ENCODE measurements at places on chromosomes 4 and X. TPM values are rescaled to one million over a fixed set of nuclear protein-coding genes. Genes with fewer than 3 reads are reported as not detected.

DNA sequence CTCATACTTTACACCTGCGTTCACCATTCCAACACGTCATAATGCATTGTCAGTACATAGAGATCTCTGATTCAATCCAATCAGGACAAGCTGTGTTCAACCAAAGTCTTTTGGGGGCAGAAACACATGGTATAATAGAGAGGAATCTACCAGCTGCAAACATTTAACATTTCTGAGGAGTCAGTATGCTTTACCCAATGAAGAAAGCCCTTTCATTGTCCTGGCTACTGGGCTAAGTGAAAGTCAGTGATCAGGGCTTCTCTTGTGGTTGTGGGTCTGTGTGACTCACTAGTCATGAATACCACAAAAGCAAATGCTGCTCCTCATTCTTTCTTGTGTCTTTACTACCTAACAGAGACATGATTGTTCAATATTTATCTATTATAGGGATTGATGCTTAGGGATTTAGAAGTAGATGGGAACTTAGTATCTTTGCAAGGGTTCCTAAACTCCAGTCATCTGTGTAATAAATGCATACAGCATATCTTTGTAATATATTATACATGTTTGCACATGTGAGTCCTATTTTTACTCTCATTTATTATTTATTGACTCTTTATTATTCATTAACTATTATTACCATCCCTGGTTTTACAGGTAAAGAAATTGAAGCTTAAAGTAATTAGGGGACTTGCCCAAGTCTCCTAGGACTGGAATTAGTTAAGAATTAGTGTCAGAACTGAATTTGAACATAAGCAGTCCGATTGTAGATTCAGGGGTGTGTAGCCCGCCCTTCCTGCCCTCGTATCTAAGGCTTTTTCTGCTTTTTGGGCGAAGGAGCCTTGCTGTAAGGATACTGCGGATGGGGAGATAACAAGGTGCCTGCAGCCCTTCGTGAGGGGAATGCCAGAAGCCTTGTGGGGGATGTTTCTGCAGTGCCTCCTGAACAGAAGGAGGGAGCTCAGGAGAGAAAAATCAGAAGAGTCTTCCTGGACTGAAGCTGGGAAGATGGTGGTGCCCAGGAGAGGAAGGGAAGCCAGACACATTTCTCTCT is 353.1 kb upstream of the BOD1L1 start:
- no peak for DNase-seq

Gene SGMS2
- total RNA-seq = 0.68 TPM

Gene MAGED4
- total RNA-seq = 84.0 TPM

Gene TEX13C
- total RNA-seq = not detected

Gene SPATA18
- 1.4 TPM for total RNA-seq

All from endodermal cell (in vitro differentiated cells).